ENCODE measurements at places on chromosomes 5 and 9. TPM values are rescaled to one million over a fixed set of nuclear protein-coding genes. Genes with fewer than 3 reads are reported as not detected.

DNA sequence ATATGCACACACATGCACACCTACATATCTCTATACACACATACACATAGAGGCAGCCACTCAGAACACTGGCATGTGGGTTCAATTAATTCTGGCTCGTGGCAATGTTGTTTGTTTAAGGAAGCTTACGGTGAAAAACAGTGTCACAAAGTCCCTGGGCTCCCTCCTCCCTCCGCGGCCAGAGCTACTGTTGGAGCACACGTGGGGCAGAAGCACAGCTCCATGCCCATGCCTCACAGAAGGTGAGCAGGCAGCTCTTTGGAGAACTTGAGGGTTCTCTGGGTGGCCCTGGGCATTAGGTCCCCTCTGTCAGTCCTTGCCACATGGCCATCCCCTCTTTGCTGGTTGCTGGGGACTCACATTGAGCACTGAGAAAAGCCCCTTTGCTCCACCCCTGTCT, 107.5 kb downstream of the GADD45G start:
- DNase-seq = no peak

DNA sequence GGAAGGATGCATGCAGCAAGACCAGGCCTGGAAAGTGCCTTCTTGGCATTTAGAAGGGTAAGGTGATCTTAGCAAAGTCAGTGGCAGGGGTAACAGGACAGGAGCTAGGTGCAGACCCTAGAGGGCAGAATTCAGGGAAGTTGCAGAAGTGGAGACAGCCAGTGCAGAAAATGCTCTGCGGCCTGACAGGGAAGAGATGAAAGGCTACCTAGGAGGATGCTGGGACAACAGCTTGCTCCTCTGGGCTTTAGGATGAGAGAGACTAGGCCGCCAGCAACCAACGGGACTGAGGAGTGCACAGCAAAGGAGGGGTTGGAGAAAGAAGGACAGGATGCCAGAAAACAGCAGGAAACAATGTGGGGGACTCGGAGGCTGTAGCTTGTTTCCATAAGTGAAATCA, 219.9 kb downstream of the FSTL4 start:
- no peak for DNase-seq

DNA sequence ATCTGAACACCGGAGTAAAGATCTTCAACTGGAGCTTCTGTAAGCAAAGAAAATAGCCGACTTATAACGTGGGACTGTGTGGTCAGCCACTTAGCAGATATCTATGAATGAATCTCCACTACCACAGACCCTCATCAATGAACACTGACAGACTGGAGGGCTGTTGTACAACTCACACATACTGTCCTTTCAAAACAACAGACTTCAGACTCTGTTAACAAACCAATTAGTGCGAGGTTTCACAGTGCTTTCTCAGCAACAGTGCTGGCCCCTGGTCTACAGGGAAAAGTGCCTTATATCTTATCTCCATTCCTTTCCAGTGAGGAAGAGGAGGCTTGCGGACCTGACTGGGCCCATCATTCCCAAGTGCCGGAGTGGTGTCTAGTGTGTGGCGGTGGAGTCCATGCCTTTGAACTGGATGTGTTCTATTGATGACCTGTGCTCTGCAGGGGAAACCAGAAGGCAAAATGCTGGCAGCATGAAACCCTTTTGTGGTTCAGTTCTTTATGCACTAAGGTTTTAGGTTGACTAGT, 33.8 kb downstream of the TSTD2 start:
- DNase-seq = no peak

Gene GABRB2
- 227 TPM for total RNA-seq

DNA sequence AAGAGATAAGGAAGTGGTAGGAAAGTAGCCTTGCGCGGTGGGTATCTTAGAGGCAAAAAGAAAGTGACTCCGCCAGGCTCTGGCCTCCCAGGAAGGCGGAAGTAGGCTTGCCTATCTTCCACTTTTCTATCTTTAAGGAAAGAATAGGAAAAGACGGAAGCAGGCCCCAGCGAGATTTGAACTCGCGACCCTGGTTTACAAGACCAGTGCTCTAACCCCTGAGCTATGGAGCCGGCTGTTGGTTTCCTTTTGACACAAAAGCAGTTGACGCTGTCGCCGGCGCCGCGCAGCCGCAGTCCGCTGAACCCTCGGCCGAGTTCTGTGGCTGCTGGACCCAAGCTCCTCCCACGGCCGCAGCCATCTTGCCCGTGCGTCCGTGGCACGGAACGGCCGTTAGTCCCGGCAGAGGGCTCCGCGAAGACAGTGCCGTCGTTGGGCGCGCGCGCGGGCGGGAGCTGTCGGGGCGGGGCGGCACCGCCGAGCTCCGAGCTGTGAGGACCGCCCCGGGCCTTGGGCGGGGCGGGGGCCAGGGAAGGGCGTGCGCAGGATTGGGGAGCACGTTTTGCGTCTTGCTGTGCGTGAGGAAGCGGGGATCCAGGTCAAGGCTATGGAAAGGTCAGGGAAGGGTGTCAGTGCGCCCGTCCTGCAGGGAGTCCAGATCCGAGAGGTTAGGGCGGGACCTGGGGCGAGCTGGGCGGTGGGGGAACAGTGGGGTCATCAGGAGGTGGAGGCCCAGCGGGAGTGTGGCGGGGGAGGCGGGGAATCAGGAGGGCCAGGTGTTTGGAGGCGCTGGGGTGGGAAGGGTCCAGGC, 13.3 kb downstream of the TRIM7 start:
- peak; percentile 95 for DNase-seq

GRCh38 chr9:134179918-134180785, 15.8 kb upstream of the RNU6ATAC start:
- DNase-seq = no peak

DNA sequence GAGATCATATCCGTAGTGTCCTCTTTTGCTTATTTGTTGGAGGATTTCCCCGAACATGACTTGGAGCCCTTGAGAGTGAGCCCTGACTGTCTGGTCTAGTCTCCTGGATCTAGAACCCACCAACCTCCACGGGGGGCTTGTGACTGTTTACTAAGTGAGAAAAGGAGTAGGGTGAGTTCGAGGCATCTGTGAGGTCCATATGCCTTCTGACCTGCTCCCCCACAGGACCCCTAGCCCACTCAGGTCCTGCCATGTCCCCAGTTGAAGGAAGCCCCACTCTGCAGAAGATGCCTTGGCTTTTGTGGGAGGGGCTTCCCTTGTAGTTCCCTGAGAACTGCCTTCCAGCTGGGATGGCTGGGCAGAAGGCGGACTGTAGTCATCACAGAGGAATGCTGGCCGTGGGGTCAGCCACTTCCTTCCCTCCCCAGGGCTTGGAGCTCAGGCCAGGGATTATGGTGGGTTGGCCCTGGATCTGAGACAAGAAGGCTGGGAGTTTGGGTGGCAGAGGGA, 7.0 kb upstream of the IRF1 start:
- DNase-seq = no peak

DNA sequence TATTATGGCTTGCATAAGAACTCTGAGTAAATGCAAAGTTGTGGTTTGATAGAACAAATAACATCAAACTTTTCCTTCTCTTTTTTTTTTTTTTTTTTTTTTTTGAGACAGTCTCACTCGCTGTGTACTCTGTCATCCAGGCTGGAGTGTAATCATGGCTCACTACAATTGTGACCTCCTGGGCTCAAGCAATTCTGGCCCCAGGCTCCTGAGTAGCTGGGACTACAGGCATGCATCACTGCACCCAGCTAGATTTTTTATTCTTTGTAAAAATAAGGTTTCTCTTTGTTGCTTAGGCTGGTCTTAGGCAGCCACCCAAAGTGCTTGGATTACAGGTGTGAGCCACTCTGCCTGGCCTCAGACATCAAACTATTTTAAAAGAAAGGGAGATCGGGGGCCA, 19.0 kb upstream of the PTGER4 start:
- no peak for DNase-seq

DNA sequence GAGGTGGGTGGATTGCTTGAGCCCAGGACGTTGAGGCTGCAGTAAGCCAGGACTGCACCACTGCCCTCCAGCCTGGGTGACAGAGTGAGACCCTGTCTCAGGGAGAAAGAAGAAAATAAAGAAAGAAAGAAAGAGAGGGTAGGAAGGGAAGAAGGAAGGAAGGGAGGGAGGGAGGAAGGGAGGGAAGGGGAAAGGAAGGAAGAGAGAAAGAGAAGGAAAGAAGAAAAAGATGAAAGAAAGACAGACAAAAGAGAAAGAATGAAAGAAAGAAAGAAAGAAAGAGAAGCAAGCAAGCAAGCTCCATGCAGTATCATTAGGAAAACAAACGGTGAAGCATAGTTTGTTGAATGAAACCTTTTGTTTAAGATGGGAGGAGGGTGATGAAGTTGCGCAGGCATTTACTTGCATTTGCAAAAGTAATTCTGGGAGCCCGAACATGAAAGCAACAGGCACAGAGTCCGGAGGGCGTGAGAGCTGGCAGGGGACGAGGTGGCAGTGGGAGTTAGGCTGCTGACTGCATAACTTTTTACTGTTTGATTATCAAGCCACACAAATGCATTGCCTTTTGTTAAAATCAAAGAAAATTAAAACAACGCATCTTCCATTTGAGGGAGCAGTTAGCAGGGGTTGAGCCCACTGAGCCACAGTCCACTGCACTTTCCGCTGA, 26.0 kb upstream of the CEP72 start:
- no peak for DNase-seq

DNA sequence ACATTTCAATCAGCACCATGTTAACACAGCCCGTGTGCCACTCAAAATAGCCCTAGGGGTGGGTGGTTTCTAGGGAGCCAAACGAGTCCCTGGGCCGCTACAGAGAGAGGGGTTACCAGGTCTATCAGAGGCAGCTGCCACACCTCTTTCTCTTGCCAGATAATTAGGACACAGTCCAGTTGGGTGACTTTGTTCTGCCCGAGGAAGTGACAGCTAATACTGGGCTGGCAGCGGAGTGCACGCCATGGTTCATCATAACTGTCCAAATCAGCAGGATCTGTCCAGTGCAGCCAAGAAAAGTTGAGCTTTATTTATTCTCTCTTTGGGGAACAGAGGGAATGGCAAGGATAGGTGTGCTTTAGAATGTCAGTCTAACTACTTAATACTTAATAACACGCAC, 583.8 kb downstream of the BRINP1 start:
- DNase-seq = no peak

Gene GPRIN1
- total RNA-seq = 51.5 TPM

All from dorsolateral prefrontal cortex (tissue), 122 donors.